ENCODE measurements at places on chromosomes 16 and 17.
A peak's percentile ranks its signal among the peaks of the same experiment; 100 is the strongest.

DNA sequence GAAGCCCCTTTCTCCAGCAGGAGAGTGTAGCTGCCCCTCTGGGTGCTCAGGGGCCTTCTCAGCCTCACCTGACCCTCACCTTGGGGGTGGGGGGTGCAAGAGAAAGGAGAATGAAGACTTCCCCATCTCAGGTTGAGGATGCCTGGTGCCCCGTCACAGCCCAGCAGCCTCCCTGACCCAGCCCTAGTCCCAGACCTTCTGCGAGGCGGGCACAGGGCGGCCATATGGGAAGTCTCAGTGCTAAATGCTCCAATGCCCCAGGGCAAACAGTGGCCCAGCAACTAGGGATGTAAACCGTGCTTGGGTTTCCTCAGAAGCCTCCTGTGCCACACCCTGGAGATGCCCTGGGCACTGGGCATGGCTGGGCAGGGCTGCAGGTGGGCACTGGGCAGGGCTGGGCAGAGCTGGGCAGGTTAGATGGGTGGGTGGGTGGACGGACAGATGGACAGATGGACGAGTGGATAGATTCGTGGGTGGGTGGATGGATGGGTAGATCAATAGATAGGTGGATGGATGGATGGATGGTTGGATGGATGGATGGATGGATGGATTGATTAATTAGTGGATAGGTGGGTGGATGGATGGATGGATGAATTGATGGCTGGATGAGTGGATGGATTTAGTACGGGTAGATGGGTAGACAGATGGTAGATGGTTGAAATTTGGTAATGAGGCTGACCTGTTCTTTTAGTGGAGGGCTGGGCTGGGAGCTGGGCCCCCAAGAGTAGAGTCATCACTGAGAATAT, 16.8 kb downstream of the TPSD1 start:
- no peak for DNase-seq

DNA sequence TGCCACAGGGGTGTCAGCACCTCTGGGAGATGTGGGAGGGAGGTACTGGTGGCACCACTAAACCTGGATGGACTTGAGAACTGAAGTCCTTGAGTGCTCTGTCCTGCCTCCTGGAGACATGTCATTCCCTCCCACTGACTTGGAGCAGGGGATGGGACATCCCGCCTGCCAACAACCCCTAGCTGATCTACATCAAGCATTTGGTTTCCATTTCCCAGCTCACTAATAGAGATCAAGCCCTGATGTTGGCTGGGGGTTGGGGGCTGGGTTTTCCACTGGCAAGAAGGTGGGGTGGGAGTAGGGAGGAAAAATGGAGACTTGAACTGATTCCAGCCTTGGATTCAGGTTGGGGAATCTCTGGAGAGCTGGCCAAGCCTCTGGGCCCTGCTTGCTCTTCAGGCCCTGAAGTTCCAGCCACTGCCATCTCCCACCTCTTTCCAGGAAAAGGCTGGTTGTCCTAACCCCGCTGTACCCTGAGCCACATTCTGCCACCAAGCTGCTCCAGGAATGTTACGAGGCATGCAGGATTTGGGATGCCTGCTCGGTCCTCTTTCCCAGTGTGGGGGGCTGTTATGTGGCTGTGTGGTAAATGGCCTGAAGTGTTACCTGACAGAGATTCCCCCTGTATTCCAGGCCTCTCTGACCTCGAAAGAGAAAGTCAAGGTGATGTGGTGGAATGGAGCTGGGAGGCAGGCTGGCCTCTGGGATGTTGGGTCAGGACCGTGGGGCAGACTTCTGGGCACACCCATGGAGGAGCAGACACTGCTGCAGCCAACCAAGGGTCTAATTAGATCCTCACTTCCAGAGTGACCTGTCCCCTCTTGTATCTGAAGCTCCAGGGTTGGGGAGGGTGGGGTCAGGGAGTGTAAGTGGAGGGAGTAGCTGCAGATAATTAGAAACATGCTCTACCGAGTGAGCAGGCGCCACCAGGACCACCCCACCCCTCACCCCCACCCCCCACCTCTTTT, 16.7 kb downstream of the IGFBP4 start:
- DNase-seq: no peak

GRCh38 chr16:67006930-67007658, 18.7 kb downstream of the CES4A start:
- no peak for DNase-seq

- no peak for DNase-seq
Measured at GRCh38 chr16:60438894-60439293, 1597.3 kb downstream of the CDH8 start.

GRCh38 chr16:31215287-31216162, 1.4 kb downstream of the PYDC1 start:
- no peak for DNase-seq

- no peak for DNase-seq
Measured at GRCh38 chr17:20208717-20209116, 199.6 kb downstream of the SPECC1 start.

GRCh38 chr17:38687286-38687685, 12.5 kb upstream of the EPOP start:
- DNase-seq: no peak

DNA sequence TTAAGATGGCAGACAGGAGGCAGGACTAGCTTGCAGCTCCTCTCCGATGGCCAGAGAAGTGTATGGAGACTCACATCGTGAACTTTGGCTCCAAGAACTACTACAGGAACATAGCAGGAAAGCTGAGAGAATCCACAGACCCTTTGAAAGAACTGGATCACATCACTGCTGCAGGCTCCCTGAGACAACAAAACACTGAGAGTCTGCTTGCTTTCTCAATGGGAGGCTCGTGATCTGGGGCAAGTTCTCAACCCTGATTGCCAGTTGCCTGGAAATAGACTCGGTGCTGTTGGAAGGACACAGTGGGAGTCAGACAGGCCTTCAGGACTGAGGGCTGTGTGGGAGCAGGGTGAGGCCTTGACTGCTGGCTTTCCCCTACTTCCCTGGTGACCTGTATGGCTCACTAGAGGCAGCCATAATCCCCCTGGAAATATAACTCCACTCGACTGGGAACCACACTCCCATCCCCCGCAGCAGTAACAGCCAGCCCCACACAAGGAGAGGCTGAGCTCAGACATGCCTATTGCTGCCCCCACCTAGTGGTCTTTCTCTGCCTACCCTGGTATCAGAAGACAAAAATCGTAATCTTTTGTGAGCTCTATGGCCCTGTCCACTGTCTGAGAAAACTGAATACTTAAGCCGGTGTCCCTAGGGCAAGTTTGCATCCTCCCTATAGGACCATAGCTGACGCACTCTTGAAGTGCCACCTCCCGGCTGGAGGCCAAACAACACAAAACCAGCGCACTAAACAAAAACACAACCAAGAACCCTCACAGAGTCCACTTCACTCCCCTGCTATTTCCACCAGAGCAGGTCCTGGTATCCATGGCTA, 238.4 kb downstream of the CEP112 start:
- no peak for DNase-seq

DNA sequence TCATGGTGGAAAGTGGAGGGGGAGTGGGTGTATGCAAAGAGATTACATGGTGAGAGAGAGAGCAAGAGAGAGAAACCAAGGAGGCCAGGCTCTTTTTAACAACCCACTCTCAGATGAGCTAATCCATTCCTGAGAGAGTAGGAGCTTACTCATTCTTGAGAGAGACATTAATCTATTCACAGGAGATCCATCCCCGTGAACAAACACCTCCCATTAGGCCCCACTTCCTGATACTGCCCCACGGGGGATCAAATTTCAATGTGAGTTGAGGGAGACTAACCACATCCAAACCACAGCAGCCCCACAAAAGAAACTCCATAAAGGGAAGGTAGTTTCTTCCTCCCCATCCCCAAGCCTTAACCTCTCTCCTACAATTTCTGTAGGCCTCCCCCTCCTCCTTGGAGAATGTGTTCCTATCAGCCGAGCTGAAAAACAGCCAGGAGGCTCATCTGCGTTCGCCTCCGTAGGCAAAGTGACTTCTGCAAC, 450.0 kb downstream of the NPIPA7 start:
- no peak for DNase-seq

DNA sequence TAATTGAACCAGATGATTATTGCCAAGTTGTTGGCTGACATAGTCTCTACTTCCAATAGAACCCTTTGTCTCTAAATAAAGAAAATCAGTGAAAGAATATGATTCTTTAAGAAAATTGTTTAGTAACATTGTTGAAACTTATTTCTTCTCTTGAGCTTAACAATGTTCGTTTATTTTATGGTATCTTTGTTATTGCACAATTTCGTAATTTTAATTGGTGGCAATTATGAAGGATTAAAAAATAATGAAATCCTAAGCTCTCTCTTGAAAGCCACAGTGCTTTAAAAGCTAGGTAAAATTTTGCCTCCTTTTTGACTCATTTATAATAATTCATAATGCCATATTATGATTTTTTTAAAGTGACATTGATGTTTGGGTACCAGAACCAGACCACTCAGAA, 149.0 kb upstream of the RBL2 start:
- DNase-seq: no peak

DNA sequence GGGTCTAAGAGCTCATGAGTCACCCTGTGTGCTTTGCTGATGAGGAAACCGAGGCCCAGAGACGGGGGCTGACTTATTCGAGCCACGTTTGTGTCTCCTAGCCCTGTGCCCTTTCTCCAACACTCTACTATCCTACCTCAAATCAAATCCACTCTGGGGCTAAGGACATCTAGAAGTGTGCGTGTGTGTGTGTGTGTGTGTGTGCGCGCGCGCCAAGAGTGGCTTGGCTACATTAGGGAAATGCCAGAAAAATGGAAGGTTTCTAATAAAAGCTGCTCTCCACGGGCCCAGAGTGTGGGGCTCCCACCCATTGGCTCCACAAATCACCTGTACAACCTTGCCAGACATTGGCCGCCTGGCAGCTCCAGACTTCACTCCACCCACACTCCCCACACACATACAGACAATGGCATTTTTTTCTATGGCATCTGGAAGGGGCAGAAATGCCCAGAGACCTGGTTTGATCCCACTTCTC, 30.3 kb upstream of the PHOSPHO1 start:
- no peak for DNase-seq

DNA sequence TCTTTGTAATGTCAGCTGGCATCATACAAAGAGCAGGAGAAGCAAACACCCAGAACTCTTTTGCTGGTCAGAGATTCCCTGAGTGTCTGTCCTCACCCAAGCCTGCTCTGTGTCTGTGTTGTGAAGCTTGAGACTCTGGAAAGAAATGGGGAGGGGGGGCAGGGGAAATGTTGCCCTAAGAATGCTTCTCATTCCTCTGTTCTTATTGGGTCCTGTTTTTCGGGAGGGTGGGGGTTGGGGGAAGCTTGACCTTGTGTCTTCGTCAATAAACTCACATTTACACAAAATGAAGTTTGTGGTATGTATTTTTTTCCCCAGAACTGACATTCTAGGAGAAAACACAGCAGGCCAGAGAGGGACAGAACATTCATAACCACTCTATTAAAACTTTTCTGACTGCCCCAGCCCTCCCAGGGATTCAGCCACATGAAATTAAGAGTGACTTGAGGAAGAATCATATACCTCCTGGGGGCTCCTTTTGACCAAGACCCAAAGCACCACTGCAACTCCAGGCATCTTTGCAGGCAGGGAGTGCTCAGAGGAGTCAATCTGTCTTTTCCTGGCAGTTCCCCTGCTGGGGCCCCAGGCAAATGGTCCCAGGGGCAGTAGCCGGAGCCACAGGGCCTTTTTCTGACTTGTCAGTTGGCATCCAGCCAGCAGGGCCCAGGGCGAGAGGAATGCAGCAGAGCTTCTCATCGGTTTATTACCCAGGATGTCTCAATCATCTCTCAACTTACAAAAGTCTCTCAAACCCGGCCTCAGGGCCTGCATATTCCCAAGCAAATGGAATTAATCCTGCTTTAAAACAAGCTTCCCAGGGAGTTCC, 5.1 kb upstream of the RASL10B start:
- no peak for DNase-seq

GRCh38 chr17:7023576-7024401, 939 bp downstream of the BCL6B start:
- peak; percentile 93 for DNase-seq

GRCh38 chr17:66813296-66813695, 21.6 kb upstream of the CACNG5 start:
- no peak for DNase-seq

- DNase-seq: no peak
Measured at GRCh38 chr16:64196444-64196843, 925.4 kb downstream of the CDH11 start.

- no peak for DNase-seq
Measured at GRCh38 chr16:11907160-11907970, 8.4 kb downstream of the GSPT1 start.

DNA sequence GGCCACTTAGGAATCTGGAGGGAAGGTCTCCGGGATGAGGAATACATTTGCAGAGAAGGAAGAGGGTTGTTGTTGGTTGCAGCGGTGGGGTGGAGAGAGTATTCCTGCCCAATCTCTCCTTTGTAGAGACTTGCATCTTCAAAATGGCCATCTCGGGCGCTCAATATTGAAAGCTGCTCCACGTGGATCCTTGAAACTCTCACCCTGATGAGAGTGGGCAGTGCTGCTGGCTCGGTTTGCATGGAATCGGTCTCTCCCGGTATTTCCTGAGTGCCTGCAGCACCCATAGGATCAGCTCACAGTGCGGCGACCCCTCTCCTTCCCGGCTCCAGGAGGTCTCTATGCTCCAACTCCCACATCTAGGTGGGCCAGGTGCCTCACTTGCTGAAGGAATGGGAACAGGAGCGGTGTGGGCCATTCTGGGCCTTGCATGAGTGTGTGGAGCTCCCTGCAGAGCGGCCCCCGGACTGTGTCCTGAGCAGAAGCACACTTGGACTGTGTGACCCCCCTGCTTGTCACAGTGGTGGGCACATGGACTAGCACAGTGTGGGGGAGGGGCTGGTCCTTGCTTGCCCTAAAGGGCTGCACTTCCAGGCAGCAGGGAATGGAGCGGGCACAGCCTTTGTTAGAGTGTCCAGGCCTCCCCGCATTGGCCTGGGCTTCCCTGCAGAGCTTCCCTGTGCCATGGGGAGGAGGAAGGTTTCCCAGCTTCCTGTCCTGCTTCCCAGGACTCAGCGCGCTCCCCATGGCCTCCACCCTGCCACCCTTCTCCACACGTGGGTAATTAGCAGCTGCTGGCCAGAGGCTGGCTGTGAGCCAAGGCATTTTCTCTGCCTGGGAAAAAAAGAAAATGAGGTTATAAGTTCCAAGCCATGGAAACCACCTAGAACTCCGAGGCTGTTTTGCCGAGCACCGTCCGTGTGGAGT, 139.3 kb downstream of the IRF8 start:
- DNase-seq: no peak

- DNase-seq: no peak
Measured at GRCh38 chr16:86501989-86502855, 8.1 kb upstream of the FOXF1 start.

GRCh38 chr17:77948690-77949114, 9.8 kb upstream of the TNRC6C start:
- DNase-seq: no peak

GRCh38 chr17:39175695-39176093, 9.7 kb upstream of the ARL5C start:
- no peak for DNase-seq

- DNase-seq: no peak
Measured at GRCh38 chr16:51236583-51236982, 85.5 kb upstream of the SALL1 start.

Measured in activated CD8-positive, alpha-beta memory T cell treated with anti-CD3 and anti-CD28 coated beads for 48 hours (primary cell).